ENCODE measurements at places on chromosomes 4 and X.

- peaks cover 29% of the 10 kb centered on the region for H3K36me3 ChIP-seq
- H3K27me3 ChIP-seq = no peaks in the 10 kb centered on the region
- H3K27ac ChIP-seq = no peak overlapping the region
- H3K4me1 ChIP-seq = no peaks in the 10 kb centered on the region
Measured at GRCh38 chrX:15320297-15320696, 4.9 kb upstream of the ASB11 start.

DNA sequence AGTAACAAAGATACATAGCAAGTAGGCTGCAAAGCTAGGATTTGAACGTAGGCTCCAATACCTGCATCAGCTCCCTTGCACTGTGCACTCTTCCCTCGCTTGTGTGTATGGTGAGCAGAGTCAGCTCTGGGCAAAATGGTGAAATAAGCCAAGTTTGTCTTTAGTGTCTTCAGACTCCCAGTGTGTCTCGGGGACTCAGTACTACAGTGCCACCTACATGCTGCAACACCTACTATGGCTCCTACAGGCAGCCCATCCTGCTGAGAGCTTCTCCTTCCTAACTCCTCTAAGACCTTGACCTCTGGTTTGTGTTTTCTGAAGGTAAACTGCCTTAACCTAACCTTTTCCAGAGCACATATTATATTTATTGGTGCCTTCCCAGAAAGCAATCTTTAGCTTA, 42.5 kb downstream of the RTL9 start:
- H3K27me3 ChIP-seq = no peaks in the 10 kb centered on the region
- DNase-seq = no peak
- H3K4me3 ChIP-seq = no peak overlapping the region
- no peak overlapping the region for H3K27ac ChIP-seq
- no peaks in the 10 kb centered on the region for H3K36me3 ChIP-seq

GRCh38 chr4:183253451-183253850, 66.6 kb downstream of the CLDN22 start:
- H3K36me3 ChIP-seq = peaks cover 21% of the 10 kb centered on the region
- H3K27ac ChIP-seq = no peak overlapping the region
- H3K4me3 ChIP-seq = no peak overlapping the region

DNA sequence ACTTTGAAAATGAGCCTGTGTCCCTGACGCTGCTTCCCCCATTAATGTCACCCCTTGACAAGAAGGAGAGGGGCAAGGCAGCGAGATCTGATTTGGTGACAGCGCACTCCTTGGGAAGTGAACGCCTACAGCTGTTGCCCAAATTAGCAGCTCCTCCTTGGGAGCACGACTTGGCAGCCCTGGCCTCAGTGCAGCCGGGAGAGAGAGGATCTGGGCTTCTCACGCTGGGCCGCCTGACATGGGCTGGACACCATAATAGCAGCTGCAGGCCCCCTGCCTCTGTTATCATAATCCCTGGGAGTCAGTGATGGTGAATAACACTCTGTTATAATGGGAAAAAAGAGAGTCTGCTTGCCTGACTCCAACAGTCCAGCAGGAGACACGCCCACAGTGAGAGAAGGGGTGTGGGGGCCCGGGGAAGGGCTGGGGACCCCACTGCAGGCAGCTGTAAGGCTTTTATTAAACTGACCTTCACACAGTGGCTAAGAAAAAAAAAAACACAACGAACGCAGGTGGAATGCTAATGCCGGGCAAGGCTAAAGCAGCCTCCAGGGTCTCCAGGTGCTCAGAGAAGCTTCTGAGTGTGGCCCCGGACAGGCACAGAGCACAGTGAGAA, 73.3 kb downstream of the PSAPL1 start:
- no peak overlapping the region for H3K27ac ChIP-seq
- no peaks in the 10 kb centered on the region for H3K36me3 ChIP-seq
- peaks cover 18% of the 10 kb centered on the region for H3K4me1 ChIP-seq
- no peak for DNase-seq
- H3K4me3 ChIP-seq = no peak overlapping the region

DNA sequence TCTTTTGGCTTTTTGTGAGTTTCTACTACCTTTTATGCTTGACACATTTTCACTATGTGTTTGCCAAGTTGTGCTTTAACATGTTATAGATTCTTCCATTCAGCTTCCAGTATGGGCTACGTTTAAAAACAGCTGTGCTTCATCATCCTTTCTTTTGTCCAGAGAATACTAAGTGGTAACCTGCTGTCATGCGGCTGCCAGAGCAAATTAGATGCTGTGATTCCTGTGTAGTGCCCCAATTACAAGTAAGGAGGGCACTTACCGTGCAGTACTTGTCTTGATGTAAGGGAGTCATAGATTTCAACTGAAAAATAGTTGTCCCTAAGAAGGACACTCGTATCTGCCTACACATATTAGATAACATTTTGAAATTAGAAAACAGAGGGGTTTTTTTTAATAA, 531.8 kb upstream of the GALNTL6 start:
- H3K4me1 ChIP-seq = no peaks in the 10 kb centered on the region
- H3K4me3 ChIP-seq = no peak overlapping the region
- no peaks in the 10 kb centered on the region for H3K27me3 ChIP-seq
- no peak for DNase-seq
- no peak overlapping the region for H3K27ac ChIP-seq
- no peaks in the 10 kb centered on the region for H3K36me3 ChIP-seq

GRCh38 chr4:14184265-14184664, 556.7 kb upstream of the BOD1L1 start:
- H3K4me1 ChIP-seq = no peaks in the 10 kb centered on the region
- H3K36me3 ChIP-seq = no peaks in the 10 kb centered on the region
- DNase-seq = no peak
- H3K4me3 ChIP-seq = no peak overlapping the region

GRCh38 chr4:68433582-68433981, 13.7 kb upstream of the TMPRSS11E start:
- no peaks in the 10 kb centered on the region for H3K4me1 ChIP-seq
- H3K27ac ChIP-seq = no peak overlapping the region
- no peak overlapping the region for H3K4me3 ChIP-seq
- no peaks in the 10 kb centered on the region for H3K27me3 ChIP-seq
- no peaks in the 10 kb centered on the region for H3K36me3 ChIP-seq
